Small intestine (tissue), 16 donors: ENCODE measurements at places on chromosomes 1 and 21.

- DNase-seq: no peak
These were observed 1.2 kb downstream of the NEGR1 start for GRCh38 chr1:72281144-72281543.

DNA sequence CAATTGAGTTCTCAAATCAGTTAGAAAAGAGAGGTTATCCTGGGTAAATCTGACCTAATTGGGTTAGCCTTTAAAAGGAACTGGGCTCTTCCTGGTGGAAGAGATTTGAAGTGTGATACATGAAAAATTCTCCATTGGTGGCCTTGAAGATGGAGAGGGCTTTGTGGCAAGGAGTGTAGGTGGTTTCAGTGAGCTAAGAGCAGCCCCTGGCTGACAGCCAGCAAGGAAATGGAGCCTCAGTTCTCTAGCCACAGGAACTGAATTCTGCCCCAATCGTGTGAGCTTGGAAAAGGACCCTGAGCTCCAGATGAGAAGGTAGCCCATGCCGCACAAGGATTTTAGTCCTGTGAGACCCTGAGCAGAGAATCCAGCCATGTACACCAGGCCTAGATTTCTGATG, 12.7 kb upstream of the HYI start:
- DNase-seq: no peak

GRCh38 chr1:93437976-93438605, 9.8 kb upstream of the FNBP1L start:
- peak; percentile 63 for DNase-seq

- no peak for DNase-seq
These were observed 343.0 kb downstream of the USP25 start for GRCh38 chr21:16072737-16073136.
